ENCODE measurements at places on chromosomes 7 and 10.

- H3K4me3 ChIP-seq: peak overlapping the region; percentile 81
- H3K27me3 ChIP-seq: peaks cover 13% of the 10 kb centered on the region
- no peak for DNase-seq
- H3K27ac ChIP-seq: peak overlapping the region; percentile 100
Observed at GRCh38 chr10:69481305-69481704, 30.0 kb downstream of the TSPAN15 start.

- H3K4me3 ChIP-seq: no peak overlapping the region
- no peaks in the 10 kb centered on the region for H3K36me3 ChIP-seq
- no peak overlapping the region for H3K27ac ChIP-seq
- H3K4me1 ChIP-seq: no peaks in the 10 kb centered on the region
Observed at GRCh38 chr7:147721962-147722830, 868.4 kb upstream of the C7orf33 start.

- DNase-seq: no peak
- no peak overlapping the region for H3K27ac ChIP-seq
- H3K4me3 ChIP-seq: no peak overlapping the region
- H3K36me3 ChIP-seq: peaks cover 17% of the 10 kb centered on the region
- no peaks in the 10 kb centered on the region for H3K4me1 ChIP-seq
- H3K27me3 ChIP-seq: peaks cover 17% of the 10 kb centered on the region
Observed at GRCh38 chr7:157612664-157613561, 276.1 kb downstream of the DNAJB6 start.

DNA sequence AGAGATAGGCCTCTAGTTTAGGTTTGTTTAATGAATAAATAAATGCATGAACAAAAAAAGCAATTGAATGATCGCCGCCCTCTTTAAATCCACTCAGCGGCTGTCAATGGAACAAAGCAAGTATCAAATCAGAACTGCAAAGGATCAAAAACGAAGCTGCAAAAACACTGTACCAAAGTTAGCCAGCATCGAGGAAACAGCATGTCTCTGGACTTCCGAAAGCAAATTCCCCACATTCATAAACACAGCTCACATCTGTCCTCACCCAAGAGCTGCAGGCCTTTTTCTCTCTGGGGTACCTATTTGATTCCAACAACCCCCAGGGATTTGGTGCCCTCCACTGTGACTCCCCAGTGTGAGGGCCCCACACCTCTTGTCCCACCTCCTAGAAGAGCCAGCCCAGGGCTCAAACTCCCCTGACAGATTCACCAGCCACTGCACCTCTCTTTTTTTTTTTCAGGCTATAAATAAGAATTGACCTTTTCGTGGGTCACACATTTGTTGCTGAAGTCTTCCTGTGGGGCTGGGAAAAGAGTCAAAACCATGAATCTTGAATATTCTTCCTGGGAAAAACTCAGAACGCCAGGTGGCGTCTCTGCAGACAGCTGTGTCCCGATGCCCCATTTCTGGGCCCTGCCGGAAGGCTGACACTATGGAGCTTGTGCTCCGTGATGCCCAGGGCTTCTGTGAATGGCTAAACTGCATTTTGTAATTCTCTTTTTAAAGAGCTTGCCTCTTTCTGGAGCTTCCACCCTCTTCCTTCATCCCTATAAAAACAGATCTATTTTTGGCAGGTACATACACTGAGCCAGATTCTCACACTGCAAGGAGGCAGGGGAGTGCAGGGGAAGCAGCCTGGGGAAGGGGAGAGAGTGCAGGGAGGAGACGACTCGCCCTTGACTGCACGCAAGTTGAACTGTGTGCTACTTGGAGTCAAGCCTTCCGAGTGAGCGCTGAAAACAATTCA is 51.7 kb downstream of the HSPA12A start:
- peaks cover 22% of the 10 kb centered on the region for H3K4me1 ChIP-seq
- H3K4me3 ChIP-seq: no peak overlapping the region
- H3K27me3 ChIP-seq: peaks cover 6% of the 10 kb centered on the region
- H3K36me3 ChIP-seq: no peaks in the 10 kb centered on the region
- DNase-seq: peak; percentile 34

- peaks cover 3% of the 10 kb centered on the region for H3K27me3 ChIP-seq
- no peaks in the 10 kb centered on the region for H3K36me3 ChIP-seq
- no peak overlapping the region for H3K27ac ChIP-seq
- no peak overlapping the region for H3K4me3 ChIP-seq
Observed at GRCh38 chr7:108227366-108227765, 97.2 kb upstream of the LAMB4 start.

DNA sequence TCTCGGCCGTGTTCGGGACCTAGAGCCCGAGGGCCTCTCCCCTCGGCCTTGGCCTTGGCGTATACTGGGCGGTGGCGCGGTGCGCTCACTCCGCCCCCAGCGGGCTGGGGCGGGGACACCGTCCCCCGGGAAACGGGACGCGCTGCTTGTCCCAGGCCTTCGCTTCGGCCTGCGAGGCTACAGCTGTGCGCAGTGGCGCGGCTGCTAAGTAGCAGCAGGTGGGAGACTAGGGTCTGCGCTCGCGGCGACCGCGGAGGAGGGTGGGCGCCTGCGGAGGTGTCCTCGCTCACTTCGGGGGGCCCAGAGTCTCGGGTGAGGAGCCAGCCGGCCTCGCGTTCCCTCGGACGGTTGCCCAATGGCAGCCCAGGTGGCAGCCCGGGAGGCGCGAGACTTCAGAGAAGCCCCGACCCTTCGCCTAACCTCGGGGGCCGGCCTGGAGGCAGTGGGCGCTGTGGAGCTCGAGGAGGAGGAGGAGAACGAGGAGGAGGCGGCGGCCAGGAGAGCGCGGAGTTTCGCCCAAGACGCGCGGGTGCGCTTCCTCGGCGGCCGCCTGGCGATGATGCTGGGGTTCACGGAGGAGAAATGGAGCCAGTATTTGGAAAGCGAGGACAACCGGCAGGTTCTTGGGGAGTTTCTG is at the start of gene DNAH11:
DNAH11 (plus strand) TSS at position 149 of the 637 bp plus-strand sequence; CDS start at position 356, 207 bp downstream.
- peak; percentile 49 for DNase-seq
- H3K27ac ChIP-seq: no peak within 1 kb of the TSS
- no peaks in the 10 kb centered on the region for H3K36me3 ChIP-seq
- peak within 1 kb of the TSS; percentile 88 for H3K4me3 ChIP-seq
- H3K27me3 ChIP-seq: peaks cover 1% of the 10 kb centered on the region
- no peaks in the 10 kb centered on the region for H3K4me1 ChIP-seq

DNA sequence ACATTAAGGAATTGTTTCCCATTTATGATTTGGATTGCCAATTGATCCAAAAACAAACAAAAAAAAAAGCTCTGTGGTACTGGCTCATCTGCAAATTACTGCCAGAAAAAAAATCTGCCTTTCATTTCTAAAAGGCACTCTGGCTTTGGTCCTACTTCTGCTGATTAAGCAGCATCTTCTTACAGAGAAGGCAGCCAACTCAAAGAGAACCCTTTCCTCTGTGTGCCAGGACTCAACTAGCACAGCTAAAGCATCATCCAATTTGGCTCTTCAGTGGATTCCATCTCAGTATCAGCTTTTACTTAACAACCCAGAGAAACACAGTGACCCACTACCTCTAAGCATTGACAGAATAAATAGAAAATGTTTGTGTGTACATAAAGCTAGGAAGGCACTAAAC is 80.6 kb downstream of the GSAP start:
- peaks cover 3% of the 10 kb centered on the region for H3K36me3 ChIP-seq
- DNase-seq: no peak
- no peak overlapping the region for H3K4me3 ChIP-seq
- H3K27ac ChIP-seq: no peak overlapping the region

DNA sequence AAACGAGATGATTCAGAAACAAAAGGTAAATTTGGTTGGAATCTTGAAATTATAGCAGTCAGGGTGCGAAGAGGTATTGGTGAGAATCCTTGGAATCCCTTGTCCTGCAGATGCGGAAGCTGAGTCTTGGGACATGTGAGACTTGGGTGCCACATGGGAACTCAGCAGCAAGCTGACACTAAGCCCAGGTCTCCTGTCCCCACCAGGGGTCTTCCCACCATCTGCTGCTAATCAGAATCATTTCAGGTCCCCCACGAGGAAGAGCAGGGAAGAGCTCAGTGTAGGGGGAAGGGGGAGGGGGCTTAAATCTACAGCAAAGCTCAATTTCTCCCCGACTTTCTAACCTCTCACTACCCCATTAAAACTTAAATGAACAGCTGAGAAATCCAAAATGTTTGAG is 126.1 kb upstream of the BMPER start:
- no peak overlapping the region for H3K27ac ChIP-seq
- DNase-seq: no peak
- peaks cover 9% of the 10 kb centered on the region for H3K4me1 ChIP-seq
- peaks cover 2% of the 10 kb centered on the region for H3K27me3 ChIP-seq
- H3K4me3 ChIP-seq: no peak overlapping the region
- no peaks in the 10 kb centered on the region for H3K36me3 ChIP-seq

- H3K27me3 ChIP-seq: no peaks in the 10 kb centered on the region
- H3K27ac ChIP-seq: no peak overlapping the region
- peaks cover 24% of the 10 kb centered on the region for H3K4me1 ChIP-seq
- no peak overlapping the region for H3K4me3 ChIP-seq
- no peak for DNase-seq
- peaks cover 4% of the 10 kb centered on the region for H3K36me3 ChIP-seq
Observed at GRCh38 chr7:30170476-30171205, 35.9 kb downstream of the MTURN start.

- H3K27ac ChIP-seq: no peak overlapping the region
- no peak for DNase-seq
- H3K4me3 ChIP-seq: no peak overlapping the region
- peaks cover 14% of the 10 kb centered on the region for H3K36me3 ChIP-seq
- peaks cover 2% of the 10 kb centered on the region for H3K27me3 ChIP-seq
- peaks cover 15% of the 10 kb centered on the region for H3K4me1 ChIP-seq
Observed at GRCh38 chr10:6602026-6602699, 22.1 kb upstream of the PRKCQ start.

DNA sequence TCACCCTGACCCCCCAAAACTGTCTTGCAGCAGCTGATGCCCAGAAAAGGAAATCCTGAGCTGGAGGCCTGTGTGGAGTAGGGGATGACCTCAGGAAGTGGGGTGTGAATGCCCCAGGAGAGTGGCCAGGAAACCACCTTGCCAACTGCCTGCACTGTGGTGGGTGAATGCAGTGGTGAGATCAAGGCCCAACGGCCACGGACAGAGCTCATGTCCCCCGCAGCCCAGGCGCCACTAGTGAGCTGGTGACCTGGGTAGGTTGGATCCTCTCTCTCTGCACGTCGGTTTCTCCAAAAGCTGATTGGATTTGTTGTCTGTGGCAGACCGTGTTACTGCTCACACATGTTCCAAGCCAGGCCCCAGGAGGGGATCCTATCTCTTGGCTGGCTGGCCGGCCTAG is 448.9 kb downstream of the TCERG1L start:
- no peak overlapping the region for H3K4me3 ChIP-seq
- no peak overlapping the region for H3K27ac ChIP-seq
- H3K4me1 ChIP-seq: no peaks in the 10 kb centered on the region
- H3K27me3 ChIP-seq: peaks cover 8% of the 10 kb centered on the region
- peaks cover 11% of the 10 kb centered on the region for H3K36me3 ChIP-seq
- DNase-seq: no peak

DNA sequence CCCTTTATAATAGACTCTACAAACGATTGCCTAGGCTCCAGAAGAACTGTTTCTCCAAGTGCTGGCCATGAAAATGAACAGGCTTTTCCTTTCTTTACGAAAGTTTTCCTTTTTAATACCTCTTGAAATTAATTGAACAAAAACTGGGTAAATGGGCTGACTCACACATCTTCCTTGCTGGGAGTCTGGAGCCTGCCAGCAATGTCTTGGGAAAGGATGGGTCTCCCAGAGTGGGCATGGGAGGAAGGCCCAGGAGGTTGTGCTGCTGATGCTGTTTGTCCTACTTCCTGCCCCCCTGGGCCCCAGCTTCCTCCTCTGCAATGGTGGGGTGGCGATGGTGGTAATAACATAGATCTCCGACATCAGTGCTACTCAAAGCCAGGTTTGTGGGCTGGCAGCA is 174.1 kb downstream of the RPS24 start:
- peaks cover 5% of the 10 kb centered on the region for H3K27me3 ChIP-seq
- H3K4me3 ChIP-seq: no peak overlapping the region
- no peaks in the 10 kb centered on the region for H3K4me1 ChIP-seq
- H3K36me3 ChIP-seq: no peaks in the 10 kb centered on the region

GRCh38 chr10:93463723-93464476 is 18.2 kb downstream of the MYOF start:
- peaks cover 16% of the 10 kb centered on the region for H3K4me1 ChIP-seq
- H3K36me3 ChIP-seq: no peaks in the 10 kb centered on the region
- no peak overlapping the region for H3K4me3 ChIP-seq
- no peak for DNase-seq
- no peak overlapping the region for H3K27ac ChIP-seq
